NCI-H1436 treated with DMSO at 0.1 percent for 48 hours (cell line): ENCODE measurements at places on chromosomes 7 and 10.

DNA sequence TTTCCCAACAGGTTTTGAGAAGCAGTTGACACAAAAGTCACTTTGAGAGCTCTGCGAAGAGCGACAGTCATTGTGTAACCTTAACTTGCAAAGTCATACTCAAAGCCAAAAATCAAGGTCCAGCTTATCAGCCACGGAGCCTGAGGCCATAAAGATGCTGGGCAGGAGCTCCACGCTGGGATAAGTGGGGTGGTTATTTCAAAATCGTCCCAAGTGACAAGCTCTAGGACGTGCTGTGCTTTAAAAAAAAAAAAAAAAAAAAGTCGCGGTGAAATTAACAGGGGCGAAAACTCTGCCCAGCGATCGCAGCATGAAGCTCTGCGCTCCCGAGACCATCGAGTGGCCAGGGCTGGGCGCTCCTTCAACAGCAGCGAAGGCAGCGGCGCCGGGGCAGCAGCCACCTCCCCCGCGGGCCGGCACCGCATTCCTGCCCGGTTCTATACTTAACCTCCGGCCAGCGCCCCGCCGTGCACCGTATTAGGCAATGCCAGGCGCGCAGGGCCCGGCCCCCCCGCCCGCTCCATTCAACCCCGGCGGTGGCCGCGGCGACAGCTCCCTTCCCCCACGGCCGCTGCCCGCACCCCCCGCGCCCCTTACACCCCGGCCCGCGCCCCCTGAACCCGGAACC lies 657 bp downstream of the HACD1 start:
- DNase-seq, result no peak

GRCh38 chr7:118183428-118183785 lies 557 bp upstream of the LSM8 start:
- no peak for DNase-seq

GRCh38 chr10:79947787-79948424 lies 999 bp downstream of the SFTPD start:
- no peak for DNase-seq

GRCh38 chr7:39428221-39428620 lies 138.0 kb upstream of the YAE1 start:
- no peak for DNase-seq

DNA sequence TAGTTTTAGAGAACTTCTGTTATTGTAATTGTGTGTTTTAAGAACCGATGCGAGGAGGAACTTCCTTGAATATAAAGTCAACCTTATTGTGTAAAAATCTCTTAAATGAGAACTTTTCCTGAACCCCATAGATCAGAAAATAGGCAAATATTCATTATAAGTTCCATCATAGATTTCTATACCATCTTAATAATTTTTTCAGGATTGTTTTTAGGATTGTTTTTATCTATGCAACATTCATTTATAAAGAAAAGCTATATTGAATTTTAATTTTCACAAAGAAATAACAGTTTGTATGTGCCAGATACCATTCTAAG lies 1.7 kb upstream of the SMNDC1 start:
- no peak for DNase-seq

DNA sequence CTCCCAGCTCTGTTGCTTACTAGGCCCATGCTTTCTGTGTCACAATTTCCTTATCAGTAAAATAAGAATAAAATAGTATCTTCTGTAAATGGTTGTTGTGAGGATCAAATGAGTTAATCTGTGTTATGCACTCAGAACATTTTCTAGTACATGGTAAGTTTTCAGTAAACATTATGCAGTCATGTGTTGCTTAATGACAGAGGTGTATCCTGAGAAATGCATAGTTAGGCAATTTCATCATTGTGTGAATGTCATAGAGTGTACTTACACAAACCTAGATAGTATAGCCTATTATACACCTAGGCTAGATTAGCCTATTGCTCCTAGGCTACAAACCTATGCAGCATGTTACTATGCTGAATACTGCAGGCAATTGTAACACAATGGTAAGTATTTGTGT lies 4.4 kb downstream of the PTTG1IP2 start:
- no peak for DNase-seq

- DNase-seq, result no peak
These were observed 39.2 kb downstream of the ENO4 start for GRCh38 chr10:116888380-116889055.

DNA sequence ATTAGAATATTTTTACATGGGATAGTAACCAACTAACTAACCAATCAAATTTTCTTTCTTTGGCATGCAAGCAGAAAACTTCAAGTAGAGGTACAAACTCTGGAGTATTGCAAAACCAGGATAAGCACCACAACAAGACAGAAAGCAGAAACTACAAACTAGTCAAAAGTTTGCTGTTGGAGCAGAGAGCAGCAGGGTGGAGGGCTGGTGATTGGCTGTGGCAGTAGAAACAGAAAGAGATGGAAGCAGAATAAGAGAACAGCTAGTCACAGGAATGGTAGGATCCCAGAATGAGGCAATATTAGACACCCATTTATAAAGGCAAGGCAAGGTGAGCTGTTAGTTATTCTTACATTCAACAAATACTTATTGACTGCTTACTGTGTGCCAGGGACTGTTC lies 6.8 kb upstream of the MACC1 start:
- DNase-seq, result no peak
